ENCODE measurements at places on chromosomes 11 and 22. TPM values are rescaled to one million over a fixed set of nuclear protein-coding genes. Genes with fewer than 3 reads are reported as not detected.
A peak's percentile ranks its signal among the peaks of the same experiment; 100 is the strongest.

CCDC82 gene
- total RNA-seq: 34.7 TPM

SCGB1C1 gene
- total RNA-seq: not detected

TRIM51 gene
- total RNA-seq: not detected

GRCh38 chr11:123630126-123630608 lies 24.3 kb downstream of the SCN3B start:
- no peak for DNase-seq
- no peak overlapping the region for H3K4me3 ChIP-seq
- H3K36me3 ChIP-seq: peaks cover 4% of the 10 kb centered on the region
- no peaks in the 10 kb centered on the region for H3K27me3 ChIP-seq
- peak overlapping the region; percentile 36 for H3K27ac ChIP-seq

- no peak overlapping the region for H3K27ac ChIP-seq
- no peak overlapping the region for H3K4me3 ChIP-seq
- no peaks in the 10 kb centered on the region for H3K27me3 ChIP-seq
- no peaks in the 10 kb centered on the region for H3K36me3 ChIP-seq
- peaks cover 17% of the 10 kb centered on the region for H3K4me1 ChIP-seq
Measured at GRCh38 chr11:69664103-69664775, 10.9 kb downstream of the LTO1 start.

DNA sequence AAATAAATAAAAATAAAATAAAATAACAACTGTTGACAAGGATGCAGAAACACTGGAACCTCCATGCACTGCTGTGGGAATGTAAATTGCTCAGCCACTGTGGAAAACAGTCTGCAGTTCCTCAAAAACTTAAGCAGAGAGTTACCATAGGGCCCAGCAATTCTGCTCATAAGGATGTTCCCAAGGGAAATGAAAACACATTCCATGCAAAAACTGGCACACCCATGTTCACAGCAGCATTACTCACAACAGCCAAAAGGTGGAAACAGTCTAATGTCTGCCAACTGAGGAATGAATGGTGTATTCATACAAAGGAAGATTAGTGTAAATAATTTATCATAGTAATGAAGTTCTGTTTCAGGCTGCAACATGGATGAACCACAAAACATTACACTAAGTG lies 3.2 kb upstream of the KRTAP5-10 start:
- peaks cover 2% of the 10 kb centered on the region for H3K36me3 ChIP-seq
- H3K4me1 ChIP-seq: peaks cover 9% of the 10 kb centered on the region
- no peak overlapping the region for H3K4me3 ChIP-seq
- no peak for DNase-seq
- no peak overlapping the region for H3K27ac ChIP-seq
- H3K27me3 ChIP-seq: peaks cover 12% of the 10 kb centered on the region

DNA sequence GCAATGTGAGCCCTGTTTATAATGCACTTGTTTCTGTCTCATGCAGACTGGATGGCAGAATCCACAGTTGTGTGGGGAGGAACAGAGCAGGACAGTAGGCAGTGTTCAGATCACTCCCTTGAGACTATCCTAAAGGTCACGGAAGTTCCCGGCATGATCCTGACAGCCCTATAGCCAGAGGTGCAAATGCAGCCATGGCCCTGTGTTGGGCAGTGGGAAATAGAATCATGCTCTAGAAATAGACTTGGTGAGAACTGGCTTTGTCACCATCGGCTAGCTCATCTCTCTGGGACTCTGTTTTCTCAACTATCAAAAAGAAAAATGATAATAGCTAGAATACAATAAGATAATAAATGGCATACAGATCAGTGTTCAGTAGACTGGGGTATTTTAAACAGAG lies 123.2 kb downstream of the FEZ1 start:
- H3K36me3 ChIP-seq: peaks cover 5% of the 10 kb centered on the region
- peaks cover 26% of the 10 kb centered on the region for H3K4me1 ChIP-seq
- no peak overlapping the region for H3K4me3 ChIP-seq
- H3K27ac ChIP-seq: no peak overlapping the region

- no peaks in the 10 kb centered on the region for H3K36me3 ChIP-seq
- H3K27ac ChIP-seq: no peak overlapping the region
- no peak overlapping the region for H3K4me3 ChIP-seq
- DNase-seq: no peak
Measured at GRCh38 chr11:13333456-13333957, 55.9 kb downstream of the BMAL1 start.

- DNase-seq: no peak
- peaks cover 86% of the 10 kb centered on the region for H3K27me3 ChIP-seq
- peak overlapping the region; percentile 35 for H3K4me3 ChIP-seq
Measured at GRCh38 chr11:8267831-8268529, 4.3 kb upstream of the LMO1 start.

GRCh38 chr11:29159552-29160465 lies 857.0 kb downstream of the KCNA4 start:
- no peaks in the 10 kb centered on the region for H3K36me3 ChIP-seq
- no peaks in the 10 kb centered on the region for H3K27me3 ChIP-seq
- H3K27ac ChIP-seq: no peak overlapping the region
- no peak overlapping the region for H3K4me3 ChIP-seq
- DNase-seq: peak; percentile 51

- no peak overlapping the region for H3K27ac ChIP-seq
- H3K36me3 ChIP-seq: peaks cover 5% of the 10 kb centered on the region
- no peak overlapping the region for H3K4me3 ChIP-seq
- no peaks in the 10 kb centered on the region for H3K27me3 ChIP-seq
Measured at GRCh38 chr11:9396752-9397151, 12.3 kb downstream of the IPO7 start.

GRCh38 chr11:82523141-82523540 lies 210.5 kb downstream of the FAM181B start:
- no peak for DNase-seq
- H3K27ac ChIP-seq: no peak overlapping the region
- peaks cover 2% of the 10 kb centered on the region for H3K36me3 ChIP-seq
- H3K4me1 ChIP-seq: peaks cover 5% of the 10 kb centered on the region
- no peak overlapping the region for H3K4me3 ChIP-seq
- peaks cover 10% of the 10 kb centered on the region for H3K27me3 ChIP-seq

Data from neural crest cell (in vitro differentiated cells).